ENCODE measurements at places on chromosomes 1 and 21. TPM values are rescaled to one million over a fixed set of nuclear protein-coding genes. Genes with fewer than 3 reads are reported as not detected.

RSPH1 gene
- total RNA-seq: under 0.01 TPM

GJA4 gene
- 0.58 TPM for total RNA-seq

SPRR2G gene
- not detected for total RNA-seq

RNF223 gene
- total RNA-seq: not detected

TMOD4 gene
- total RNA-seq: not detected

SELL gene
- 1.1 TPM for total RNA-seq

PRR9 gene
- total RNA-seq: not detected

TPM3 gene
- total RNA-seq: 371 TPM

IL19 gene
- not detected for total RNA-seq

CNR2 gene
- total RNA-seq: not detected

RAB25 gene
- total RNA-seq: not detected

SPRR4 gene
- total RNA-seq: not detected

TRNP1 gene
- 17.4 TPM for total RNA-seq

SYCP1 gene
- total RNA-seq: not detected

OR2C3 gene
- total RNA-seq: not detected

ANXA9 gene
- not detected for total RNA-seq

SH2D1B gene
- total RNA-seq: not detected

TMPRSS2 gene
- not detected for total RNA-seq

FAM163A gene
- total RNA-seq: not detected

MEGF6 gene
- total RNA-seq: 38.9 TPM

WDR4 gene
- 15.1 TPM for total RNA-seq

MYBPH gene
- not detected for total RNA-seq

ACTL8 gene
- total RNA-seq: not detected

LCE3E gene
- total RNA-seq: not detected
